Urinary bladder (tissue), 4 donors: ENCODE measurements at places on chromosomes 12 and 14. TPM values are rescaled to one million over a fixed set of nuclear protein-coding genes. Genes with fewer than 3 reads are reported as not detected.

DNA sequence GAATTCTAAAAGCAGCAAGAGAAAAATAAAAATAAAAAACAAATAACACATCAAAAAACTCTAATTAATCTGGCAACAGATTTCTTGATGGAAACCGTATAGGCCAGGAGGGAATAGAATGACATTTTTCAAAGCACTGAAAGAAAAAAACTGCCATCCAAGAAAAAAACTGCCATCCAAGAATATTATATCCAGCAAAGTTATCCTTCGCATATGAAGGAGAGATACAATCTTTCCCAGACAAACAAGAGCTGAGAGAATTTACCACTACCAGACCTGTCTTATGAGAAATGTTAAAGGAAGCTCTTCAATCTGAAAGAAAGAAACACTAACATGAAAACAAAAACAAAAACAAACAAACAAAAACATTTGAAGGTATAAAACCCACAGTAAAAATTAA is 214.8 kb downstream of the EMP1 start:
- DNase-seq = no peak

DNA sequence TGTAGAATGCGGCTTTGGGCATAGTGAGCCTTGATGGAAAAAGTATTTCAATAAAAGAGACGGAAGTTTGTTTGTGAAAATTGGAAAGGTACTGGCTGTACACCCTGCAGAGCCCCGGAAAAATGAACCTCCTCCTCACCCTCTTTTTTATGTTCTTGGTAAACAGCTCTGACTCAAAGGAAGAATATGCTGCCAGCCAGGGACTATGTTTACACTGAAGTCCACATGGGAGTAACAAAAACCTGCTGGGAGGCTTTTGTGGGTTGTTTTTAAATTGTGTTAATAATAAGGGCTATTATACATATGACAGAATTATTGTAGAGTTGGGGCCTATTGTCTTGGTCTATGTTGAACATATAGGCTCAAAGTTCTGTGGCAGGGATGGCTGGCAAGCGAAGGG is 70.7 kb downstream of the TTC8 start:
- peak; percentile 41 for DNase-seq

GRCh38 chr12:49697808-49698207 is 9.4 kb downstream of the FMNL3 start:
- DNase-seq = no peak

- no peak for DNase-seq
These were observed 111.0 kb downstream of the MNAT1 start for GRCh38 chr14:60845523-60845922.

DNA sequence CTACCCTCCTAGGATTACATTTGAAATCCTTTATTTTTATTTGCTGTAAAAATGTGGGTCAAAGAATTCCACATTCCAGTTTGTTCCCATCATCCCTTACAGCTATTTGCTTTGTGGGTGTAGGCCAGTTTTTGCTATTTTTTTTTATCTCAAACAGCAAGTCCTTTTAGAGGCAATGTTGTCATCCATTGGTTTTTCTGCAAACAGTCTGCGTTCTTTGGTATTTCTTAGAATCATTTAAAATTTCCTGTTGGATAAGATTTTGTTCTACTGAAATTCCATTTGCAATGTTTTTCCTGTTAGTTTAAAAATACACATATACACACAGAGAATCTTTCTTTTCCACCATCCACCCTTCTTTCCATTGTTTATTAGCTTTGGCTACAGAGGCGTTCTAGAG is 53.3 kb upstream of the STK38L start:
- DNase-seq = no peak

DNA sequence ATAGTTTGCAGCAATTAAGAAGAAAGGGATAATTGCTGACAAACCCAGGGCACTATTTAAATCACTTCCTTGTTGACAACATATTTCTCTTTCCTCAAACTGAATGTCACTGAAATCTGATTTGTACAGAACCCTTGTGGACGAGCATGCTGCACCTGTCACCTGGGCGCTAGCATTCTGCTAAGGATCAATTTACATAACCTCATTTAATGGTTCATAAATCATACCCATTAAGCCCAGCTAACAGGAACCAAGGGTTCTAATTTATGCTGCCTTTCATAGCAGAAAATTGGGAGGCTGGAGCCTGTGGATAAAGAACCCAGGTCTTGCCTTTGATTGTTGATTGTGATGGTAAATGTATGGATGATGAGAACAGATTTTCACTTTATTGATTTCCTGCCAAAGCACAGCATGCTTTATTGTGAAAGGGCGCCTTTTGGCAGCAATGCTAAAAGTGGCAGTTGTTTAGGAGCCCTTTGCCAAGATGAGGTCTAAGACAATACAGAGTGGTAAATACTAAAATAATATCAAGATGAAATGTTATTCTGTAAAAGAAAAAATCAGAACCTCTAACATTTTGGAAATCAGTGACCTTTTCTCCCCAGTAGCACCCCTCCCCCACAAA is 95.4 kb downstream of the NKX2-1 start:
- no peak for DNase-seq

DNA sequence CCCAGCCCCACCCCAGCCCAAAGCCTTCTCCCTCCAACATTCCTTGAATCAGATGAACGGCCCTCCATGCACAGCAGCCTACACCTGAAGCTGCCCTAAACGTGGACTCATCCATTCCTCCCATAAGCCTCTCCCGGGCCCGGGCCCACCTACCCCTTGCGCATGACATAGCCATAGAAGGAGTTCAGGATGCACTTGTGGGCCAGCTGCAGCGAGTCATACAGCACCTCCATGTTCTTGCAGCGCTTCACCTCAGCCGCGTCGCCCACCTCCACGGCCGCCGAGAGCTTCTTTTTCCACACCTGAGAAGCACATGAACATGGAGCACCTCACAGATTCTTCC is 22.0 kb downstream of the POLE start:
- no peak for DNase-seq

- DNase-seq = no peak
These were observed 92.5 kb downstream of the VCPKMT start for GRCh38 chr14:50023671-50024490.

DNA sequence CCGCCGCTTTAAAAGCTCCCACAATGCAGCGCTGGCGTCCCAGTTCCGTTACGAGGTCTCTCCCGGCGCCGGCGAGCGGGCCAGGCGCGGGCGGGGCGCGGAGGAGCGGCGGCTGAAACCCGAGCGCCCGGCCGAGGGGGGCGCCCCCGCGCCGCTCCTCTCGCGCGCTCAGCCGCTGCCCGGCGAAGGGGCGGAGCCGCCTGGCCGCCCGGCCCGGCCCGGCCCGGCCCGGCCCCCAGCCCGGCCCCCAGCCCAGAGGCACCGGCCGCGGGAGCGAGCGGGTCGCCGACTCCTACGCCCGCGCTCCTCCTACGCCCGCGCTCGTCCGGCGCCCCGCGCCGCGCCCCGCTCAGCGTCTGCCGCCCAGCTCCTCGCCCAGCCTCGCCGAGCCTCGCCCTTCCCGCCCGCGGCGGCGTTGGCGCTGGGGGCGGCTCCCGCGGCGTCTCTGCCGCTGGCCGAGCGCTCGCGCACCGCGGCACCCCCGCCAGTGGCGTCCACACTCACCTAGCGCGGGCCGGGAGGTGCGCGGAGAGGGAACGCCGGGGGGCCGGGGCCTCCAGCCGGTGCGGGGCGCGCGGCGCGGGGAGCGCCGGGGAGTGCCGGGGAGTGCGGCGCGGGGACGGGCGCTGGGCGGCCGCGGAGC is at the start of gene RASSF8:
RASSF8 (plus strand) TSS at position 255 of the 643 bp plus-strand sequence. CDS start 96,662 bp downstream, outside the sequence.
- DNase-seq = peak; percentile 23

- DNase-seq = no peak
These were observed 34.1 kb downstream of the ACADS start for GRCh38 chr12:120759591-120760348.

DNA sequence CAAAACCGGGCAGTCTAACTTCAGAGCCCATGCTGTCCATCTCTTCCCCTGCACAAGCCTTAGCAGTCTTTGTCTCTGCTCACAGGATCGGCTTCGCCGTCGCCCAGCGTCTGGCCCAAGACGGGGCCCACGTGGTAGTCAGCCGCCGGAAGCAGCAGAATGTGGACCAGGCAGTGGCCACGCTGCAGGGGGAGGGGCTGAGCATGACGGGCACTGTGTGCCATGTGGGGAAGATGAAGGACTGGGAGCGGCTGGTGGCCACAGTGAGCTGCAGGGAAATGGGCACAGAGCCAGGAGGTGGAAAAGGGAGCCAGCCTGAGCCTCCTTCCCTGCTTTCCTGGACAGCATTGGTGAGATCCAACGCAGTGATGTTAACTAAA is 14.2 kb upstream of the CARMIL3 start:
- no peak for DNase-seq

- DNase-seq = no peak
These were observed 622 bp downstream of the TECPR2 start for GRCh38 chr14:102363182-102363943.

- DNase-seq = no peak
These were observed 69.0 kb upstream of the DUSP6 start for GRCh38 chr12:89421092-89421835.

DNA sequence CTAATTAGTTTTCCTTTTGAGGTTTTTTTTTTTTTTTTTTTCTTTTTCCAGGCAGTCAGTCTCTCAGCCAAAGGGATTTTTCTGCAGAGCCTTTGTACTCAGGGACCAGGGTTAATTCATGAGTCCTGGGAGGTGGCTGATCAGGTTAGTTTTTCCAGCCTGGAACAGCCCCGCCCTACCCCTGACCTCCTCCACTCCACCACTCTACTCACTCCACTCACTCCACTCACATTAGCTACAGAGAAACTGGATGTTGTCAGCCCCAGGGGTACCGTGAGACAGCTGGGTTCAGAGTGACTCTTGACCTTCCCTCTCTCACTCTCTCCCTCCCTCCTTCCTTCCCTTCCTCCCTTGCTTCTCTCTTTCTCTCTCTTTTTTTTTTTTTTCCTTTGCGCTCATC is 161.0 kb downstream of the CRADD start:
- DNase-seq = no peak

- no peak for DNase-seq
These were observed 17.4 kb downstream of the KCNC2 start for GRCh38 chr12:75192196-75192595.

- no peak for DNase-seq
These were observed 3.3 kb downstream of the DCAF5 start for GRCh38 chr14:69149461-69150244.

DNA sequence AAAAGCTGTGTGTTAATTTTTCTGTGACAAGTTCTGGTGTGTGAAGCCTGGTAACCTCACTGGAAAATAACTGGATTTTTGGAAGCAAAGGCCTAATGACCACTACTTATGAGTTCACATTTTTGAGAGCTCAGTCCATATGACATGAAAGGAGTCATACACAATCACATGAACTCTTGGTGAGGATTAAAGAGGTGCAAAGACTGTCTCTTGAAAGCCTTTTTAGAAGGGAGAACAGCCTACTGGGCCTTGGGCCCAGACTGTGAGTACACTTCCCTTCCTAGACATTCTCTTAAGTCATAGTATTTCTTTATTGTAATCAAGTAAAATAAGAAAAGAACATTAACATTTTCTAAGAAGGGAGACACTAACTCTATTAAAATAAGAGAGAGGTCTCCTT is 176.1 kb downstream of the BCAT1 start:
- no peak for DNase-seq

- DNase-seq = no peak
These were observed 23.8 kb upstream of the DGLUCY start for GRCh38 chr14:91089958-91090535.

- DNase-seq = no peak
These were observed 16.6 kb upstream of the EEA1 start for GRCh38 chr12:92945659-92946220.

- no peak for DNase-seq
These were observed 313.0 kb upstream of the PRKD1 start for GRCh38 chr14:30240685-30241084.

Gene CHPT1
- total RNA-seq = 42.1 TPM

Gene BMP4
- 46.3 TPM for total RNA-seq

Gene WDHD1
- 14.1 TPM for total RNA-seq

Gene OASL
- total RNA-seq = 0.85 TPM

Gene KDM2B
- 23.3 TPM for total RNA-seq

Gene TAS2R14
- total RNA-seq = 20.3 TPM

Gene PLD4
- total RNA-seq = 6.8 TPM

Gene RNASE7
- total RNA-seq = not detected

Gene RIPK3
- total RNA-seq = 4.4 TPM

Gene SRSF9
- total RNA-seq = 90.6 TPM
